IPS DF 6.9 (cell line): ENCODE measurements at places on chromosomes 12 and 14.

DNA sequence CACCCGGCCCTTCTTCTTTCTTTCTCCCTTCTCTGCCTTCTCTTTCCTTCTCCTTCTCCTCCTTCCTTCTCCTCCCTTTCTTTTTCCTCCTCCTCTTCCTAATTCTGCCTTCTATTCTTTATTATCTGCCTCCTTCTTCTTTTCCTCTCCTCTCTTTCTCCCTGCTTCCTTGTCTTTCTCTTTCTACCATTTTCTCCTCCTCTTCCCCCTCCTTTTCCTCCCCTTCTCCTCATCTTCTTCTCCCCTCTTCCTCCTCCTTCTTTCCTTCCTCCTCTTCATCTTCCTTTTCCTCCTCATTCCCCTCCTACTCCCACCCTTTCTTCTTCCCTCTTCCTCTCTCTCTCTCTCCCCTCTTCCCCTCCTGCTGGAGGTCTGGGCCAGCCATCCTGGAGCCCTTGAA, 294.9 kb upstream of the CRY1 start:
- DNase-seq, result no peak

DNA sequence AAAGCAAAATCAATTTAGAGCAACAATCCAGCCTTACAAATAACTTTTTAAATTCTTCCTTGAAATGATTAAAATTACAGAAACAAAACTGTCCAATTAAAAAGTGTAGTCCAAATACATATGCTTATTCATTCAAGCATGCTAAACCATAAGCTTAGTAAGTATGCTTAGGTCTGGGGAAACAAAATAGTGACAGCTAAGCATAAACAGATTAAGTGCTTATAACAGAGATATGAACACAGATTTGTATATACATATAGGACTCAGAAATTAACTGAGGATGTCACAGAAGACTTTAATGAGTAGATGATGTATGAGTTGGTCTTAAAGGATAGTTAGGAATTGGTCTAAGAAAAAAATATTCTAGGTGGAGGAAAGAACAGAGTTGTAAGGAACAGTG, 41.8 kb downstream of the SCAF11 start:
- no peak for DNase-seq

DNA sequence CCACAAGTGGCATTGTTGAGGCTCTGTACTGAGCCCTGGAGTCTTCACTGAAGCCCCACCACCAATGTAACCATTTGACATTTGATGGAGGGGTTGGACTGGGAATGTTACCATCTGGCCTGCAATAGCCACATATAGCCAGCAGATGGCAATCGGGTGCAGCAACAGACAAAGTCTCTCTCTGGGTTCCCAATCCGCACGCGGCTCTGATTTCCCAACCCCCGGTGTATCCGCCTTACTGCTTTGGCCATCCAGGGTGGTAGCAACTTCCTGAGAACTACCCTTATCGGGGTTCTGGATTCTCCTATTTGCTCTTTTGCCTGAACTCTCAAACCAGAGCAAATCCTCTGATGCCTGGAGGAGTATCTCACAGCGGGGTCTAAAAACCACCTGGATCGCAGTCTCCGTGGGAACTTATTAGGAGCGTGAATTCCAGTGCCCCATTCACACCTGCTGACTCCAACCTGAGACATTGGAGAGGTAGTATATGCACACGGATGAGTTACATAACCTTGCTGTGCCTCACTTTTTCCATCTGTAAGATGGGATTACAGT, 14.2 kb downstream of the VRTN start:
- DNase-seq, result peak; percentile 93

DNA sequence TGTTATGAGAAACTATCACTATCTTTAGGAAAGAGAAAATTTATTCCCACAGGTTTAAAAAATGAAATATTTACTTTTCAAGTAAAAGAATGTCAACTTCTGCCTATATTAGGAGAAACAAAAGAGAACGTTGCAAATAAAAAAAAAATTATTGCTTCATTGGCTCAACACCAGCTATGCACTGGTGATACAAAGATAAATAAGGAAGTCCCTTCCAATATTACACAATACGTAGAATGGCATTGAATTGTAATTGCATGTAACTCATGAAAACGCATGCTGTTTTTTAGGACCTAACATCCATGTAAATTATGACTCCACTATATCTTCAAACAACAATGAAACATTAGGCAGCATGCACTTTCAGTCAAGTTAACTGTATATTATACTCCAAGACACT, 56.4 kb upstream of the RERGL start:
- DNase-seq, result no peak

- DNase-seq, result no peak
Measured at GRCh38 chr12:6592087-6592486, 15.1 kb downstream of the CHD4 start.

- DNase-seq, result no peak
Measured at GRCh38 chr14:23127861-23128260, 8.8 kb upstream of the CEBPE start.

DNA sequence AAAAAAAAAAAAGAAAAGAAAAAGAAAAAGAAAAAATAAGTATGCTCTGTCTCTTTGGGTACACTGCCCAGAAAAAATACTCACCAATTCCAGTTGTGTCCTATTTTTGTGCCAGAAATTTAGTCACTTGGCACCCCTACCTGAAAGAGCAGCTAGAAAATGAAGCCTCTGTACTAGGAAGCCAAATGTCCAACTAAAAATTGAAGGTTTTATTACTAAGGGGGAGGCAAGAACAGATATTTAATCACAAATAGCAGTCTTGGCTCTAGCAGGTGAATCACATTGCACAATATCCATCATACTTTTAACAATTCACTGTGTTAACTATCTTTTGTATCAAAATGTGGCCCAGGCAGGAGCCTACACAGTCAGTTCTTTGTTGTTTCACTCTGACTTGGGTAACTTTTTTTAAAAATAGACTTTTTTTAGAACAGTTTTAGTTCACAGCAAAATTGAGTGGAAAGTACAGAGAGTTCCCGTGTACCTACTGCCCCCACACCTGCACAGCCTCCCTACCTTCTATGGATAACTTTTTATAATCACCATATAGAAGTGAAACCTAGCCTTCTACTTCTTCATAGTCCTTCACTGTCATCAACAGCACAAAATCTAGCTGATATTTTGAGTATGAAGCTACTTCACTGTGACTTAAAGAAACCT, 87.1 kb upstream of the ATF7IP start:
- no peak for DNase-seq

- DNase-seq, result no peak
Measured at GRCh38 chr14:33370426-33370825, 431.7 kb downstream of the NPAS3 start.

DNA sequence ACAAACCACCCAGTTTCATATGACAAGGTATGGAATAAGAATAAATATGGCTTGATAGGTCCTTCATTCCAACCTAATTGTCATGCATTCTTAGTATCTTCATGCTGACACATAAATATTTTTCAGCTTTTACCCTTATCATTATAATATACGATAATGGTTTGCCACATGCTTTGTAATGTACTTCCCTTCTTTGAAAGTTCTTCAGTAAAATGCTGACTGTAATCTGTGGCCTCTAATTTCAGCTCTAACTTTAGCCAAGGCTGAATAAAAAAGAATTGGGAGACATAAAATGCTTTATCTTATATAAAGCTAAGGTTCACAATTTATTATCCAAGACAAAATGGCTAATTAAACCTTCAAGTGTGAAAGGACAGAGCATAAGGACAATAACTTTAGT, 2.6 kb upstream of the MAP4K5 start:
- DNase-seq, result no peak

DNA sequence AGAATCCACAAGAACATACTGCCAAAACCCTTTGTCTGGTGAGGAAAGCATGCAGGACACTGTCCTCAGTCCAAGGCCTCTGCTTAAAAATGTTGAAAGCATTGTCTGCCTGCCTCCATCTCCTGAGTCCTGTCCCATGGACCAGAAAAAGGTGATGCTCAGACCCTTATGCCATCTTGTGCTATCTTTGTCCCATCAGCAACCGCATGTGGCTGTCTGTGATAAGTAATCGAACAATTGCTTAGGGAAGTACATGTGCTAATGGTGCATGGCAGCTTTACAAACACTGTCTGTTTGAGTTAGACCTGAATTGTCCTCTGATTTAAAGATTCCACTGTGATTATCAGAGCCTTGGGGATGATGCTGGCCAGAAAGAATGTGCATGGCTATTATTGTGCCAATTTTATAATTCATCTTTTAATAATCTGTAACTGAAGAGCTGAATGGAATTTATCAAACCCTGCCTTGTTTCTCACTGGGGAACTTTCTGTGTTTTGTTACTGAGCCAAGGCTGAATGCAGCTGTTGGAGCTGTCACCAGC, 177.5 kb downstream of the DACT1 start:
- no peak for DNase-seq

DNA sequence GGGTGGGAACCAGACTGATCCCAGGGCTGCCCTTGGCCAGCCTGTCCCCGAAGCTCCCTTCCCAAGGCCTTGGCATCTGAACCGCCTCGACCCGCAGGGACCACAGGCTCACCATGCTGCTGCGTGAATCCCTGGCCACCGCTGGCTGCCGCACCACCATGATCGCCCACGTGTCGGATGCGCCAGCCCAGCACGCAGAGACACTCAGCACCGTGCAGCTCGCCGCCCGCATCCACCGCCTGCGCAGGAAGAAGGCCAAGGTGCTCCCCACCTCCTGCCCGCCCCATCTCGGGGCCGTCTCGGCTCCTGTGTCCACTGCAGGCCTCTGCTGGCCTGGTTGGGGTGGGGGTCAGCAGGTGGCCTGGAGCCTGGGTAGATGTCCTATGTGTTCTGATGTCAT, 35.7 kb downstream of the KIF26A start:
- DNase-seq, result no peak

GRCh38 chr12:71746974-71747611, 7.6 kb upstream of the RAB21 start:
- peak; percentile 27 for DNase-seq

DNA sequence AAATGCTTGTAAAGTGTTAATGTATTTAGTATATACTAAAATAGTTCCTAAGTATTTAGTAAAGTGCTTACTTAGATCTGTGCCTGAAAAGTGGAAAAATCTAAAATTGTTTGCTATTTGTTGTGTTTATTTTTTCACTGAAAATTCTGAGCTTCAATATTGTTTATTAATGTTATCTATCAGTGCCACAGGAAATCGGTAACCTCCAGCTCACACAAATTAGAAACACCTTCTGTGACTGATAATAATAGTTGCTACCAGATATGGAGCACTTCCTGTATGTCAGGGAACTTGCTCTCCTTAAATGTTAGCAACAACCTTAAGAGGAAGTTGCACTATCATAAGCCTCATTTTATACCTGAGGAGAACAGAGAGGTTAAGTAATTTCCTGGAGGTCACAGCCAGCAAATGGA, 723 bp upstream of the LRP10 start:
- DNase-seq, result no peak

DNA sequence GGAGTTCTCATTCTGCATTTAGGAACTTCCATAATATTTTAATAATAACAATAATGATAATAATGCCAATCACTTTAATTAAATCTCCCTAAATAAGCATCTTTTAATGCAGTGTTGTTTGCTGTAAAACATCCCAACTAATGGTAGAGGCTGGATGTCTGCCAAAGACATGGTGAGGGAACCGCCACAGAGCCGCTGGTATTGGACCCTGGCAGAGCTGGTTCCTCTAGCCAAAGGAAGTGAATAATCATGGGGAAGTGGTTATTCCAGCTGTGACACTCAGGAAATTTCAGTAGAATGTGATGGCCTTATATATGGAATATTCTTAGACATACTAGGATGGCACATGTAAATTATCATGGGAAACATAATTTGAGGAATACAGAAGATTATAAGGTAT, 483.3 kb downstream of the ZFP36L1 start:
- no peak for DNase-seq

- no peak for DNase-seq
Measured at GRCh38 chr14:21229821-21230220, 39.4 kb downstream of the HNRNPC start.

DNA sequence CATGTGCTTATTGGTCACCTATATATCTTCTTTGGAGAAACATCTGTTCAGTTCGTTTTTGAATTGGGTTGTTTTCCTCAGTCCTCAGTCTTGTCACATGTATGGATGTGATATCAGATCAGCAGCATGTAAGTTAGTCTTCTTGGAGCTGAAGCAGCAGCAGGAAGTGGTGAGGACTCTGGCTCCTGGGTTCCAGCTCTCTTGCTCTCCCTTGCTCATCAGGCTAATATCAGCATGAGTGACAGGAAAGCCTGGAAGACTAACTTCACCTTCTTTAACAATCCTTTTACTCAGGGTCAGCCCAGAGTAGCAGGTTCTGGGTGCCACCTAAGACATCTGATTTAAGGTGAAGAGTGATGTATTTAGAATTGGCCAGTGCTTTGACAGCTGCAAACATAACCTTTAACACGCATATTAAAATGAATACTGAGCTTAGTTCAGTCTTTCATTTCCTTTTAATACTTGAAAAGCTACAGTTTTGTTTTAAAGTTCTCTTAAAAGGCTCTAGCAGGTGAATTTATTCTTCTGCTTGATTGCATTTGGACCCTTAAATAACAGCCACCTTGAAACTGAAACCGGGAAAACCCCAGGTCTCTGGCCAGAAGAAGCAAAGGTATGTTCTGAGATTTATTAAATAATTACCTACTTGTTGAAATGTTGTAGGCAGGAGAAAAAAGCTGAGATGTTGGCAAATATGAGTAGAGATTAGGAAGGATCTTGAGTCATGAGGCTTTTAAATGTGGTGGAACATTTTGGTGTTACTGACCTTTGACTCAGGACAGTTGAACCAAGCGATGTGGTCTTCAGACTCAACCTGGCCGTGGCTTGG, 54.3 kb downstream of the DRAM1 start:
- no peak for DNase-seq

DNA sequence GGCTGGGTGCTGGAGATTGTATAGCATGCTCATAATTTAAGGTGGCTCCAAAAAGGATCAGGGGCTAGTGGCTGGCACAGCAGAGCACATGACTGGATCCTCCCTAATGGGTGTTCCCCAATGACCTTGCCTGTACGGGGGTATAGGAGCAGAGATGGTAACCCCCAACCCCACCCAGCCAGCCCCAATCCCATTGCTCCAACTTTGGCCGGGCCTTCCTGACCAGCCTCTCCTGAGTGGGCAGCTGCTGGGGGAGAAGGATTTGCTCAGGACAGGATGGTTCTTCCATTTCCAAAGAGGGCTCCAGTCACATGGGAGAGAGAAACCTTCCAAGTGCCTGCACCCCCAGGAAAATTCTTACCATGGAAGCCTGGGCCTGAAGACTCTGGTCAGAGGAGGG, 15.3 kb upstream of the NR4A1 start:
- no peak for DNase-seq
